ENCODE measurements at places on chromosomes 16 and 17.

- DNase-seq: no peak
These were observed 245.4 kb downstream of the NTN1 start for GRCh38 chr17:9266697-9267117.

DNA sequence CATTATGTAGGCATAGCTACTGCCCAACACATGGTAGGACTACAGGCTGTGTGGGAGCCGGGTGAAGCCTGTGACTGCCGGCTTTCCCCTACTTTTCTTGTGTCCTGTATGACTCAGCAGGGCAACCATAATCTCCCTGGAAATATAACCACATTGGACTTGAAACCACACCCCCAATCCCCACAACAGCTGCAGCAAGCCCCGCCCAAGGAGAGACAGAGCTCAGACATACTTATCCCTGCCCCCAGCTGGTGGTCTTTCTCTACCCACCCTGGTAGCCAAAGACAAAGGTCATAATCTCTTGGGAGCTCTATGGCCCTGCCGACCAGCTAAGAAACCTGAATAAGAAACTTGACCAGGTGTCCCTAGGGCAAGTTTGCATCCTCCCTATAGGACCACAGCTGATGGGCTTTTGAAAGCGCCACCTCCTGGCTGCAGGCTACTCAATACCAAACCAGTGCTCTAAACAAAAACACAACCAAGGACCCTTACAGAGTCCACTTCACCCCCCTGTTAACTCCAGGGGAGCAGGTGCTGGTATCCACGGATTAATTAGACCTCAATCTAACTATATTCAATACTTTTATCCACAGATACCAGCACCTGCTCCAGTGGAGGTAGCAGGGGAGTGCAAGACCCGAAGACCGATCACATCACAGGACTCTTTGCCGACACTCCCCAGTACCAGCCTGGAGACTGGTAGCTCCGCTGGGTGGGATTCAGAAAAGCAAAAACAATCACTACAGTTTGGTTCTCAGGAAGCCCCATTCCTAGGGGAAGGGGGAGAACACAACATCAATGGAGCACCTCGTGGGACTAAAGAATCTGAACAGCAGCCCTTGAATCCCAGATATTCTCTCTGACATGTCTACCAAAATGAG is 91.2 kb downstream of the IRX5 start:
- DNase-seq: no peak

DNA sequence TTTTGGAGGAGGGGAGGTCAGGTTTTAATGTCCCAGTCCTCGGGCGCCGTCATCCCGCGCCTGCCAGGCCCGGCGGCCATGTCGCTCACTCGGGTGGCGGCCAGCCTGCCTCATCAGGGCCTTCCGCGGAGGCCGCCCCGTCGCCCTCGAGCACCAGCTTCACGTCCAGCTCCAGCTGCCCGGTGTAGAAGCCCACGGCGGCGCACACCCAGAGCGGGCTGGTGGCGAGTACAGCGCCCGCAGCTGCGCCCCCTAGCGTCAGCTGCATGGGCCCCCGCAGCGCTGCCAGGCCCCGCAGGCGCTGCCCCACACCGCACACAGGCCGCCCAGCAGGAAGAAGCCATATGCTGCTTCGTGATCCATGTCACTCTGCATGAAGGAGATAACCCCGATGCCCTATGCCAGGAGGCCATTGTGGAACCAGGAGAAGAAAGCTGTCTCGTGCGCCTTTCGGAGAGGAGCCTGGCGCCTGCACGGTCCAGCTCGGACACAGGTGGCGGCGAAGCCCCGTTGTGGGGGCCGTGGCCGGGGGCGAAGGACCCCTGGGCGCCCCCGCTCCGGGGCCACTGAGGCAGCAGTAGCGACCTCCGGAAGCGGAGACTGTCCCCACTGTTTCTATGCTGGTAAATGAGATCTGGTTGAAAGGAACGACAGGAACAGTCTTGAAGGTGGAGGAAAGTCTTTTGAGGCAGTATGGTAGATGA is 9.6 kb downstream of the AP2B1 start:
- no peak for DNase-seq

- DNase-seq: peak; percentile 27
These were observed 24.3 kb upstream of the KRT20 start for GRCh38 chr17:40909351-40909750.

Measured in stimulated activated CD8-positive, alpha-beta memory T cell treated with anti-CD3 and anti-CD28 coated beads, Interleukin-4, amount 100 ng/mL, for 1 hour (primary cell).